Kidney (tissue), 22 donors: ENCODE measurements at places on chromosomes 2 and 18. TPM values are rescaled to one million over a fixed set of nuclear protein-coding genes. Genes with fewer than 3 reads are reported as not detected.

The IL18R1 gene
- 14.9 TPM for total RNA-seq

The SLC11A1 gene
- 37.6 TPM for total RNA-seq

The GALR1 gene
- total RNA-seq: 0.06 TPM

The LRATD1 gene
- 17.3 TPM for total RNA-seq

The TCF23 gene
- total RNA-seq: 0.38 TPM

The SLC9A4 gene
- 2.8 TPM for total RNA-seq

The HIBCH gene
- 35.7 TPM for total RNA-seq

The TMEM169 gene
- 4.6 TPM for total RNA-seq

The MC4R gene
- total RNA-seq: 0.19 TPM

The GALNT3 gene
- total RNA-seq: 38.6 TPM

The PCGF1 gene
- total RNA-seq: 20.7 TPM

- peaks cover 15% of the 10 kb centered on the region for H3K4me1 ChIP-seq
- no peaks in the 10 kb centered on the region for H3K36me3 ChIP-seq
- H3K27ac ChIP-seq: no peak overlapping the region
Observed at GRCh38 chr2:28357948-28358667, 34.5 kb upstream of the FOSL2 start.

- no peak overlapping the region for H3K27ac ChIP-seq
- no peaks in the 10 kb centered on the region for H3K27me3 ChIP-seq
- H3K4me3 ChIP-seq: no peak overlapping the region
- H3K36me3 ChIP-seq: no peaks in the 10 kb centered on the region
- DNase-seq: peak; percentile 22
- H3K4me1 ChIP-seq: no peaks in the 10 kb centered on the region
Observed at GRCh38 chr2:199738727-199739412, 112.1 kb downstream of the FTCDNL1 start.

- no peaks in the 10 kb centered on the region for H3K27me3 ChIP-seq
- no peak overlapping the region for H3K27ac ChIP-seq
- no peak overlapping the region for H3K4me3 ChIP-seq
- no peaks in the 10 kb centered on the region for H3K36me3 ChIP-seq
Observed at GRCh38 chr2:128410035-128410757, 91.5 kb upstream of the HS6ST1 start.

GRCh38 chr2:15640784-15641183 lies 49.1 kb downstream of the DDX1 start:
- H3K27ac ChIP-seq: peak overlapping the region; percentile 19
- H3K36me3 ChIP-seq: no peaks in the 10 kb centered on the region
- no peak for DNase-seq
- peaks cover 12% of the 10 kb centered on the region for H3K4me1 ChIP-seq

DNA sequence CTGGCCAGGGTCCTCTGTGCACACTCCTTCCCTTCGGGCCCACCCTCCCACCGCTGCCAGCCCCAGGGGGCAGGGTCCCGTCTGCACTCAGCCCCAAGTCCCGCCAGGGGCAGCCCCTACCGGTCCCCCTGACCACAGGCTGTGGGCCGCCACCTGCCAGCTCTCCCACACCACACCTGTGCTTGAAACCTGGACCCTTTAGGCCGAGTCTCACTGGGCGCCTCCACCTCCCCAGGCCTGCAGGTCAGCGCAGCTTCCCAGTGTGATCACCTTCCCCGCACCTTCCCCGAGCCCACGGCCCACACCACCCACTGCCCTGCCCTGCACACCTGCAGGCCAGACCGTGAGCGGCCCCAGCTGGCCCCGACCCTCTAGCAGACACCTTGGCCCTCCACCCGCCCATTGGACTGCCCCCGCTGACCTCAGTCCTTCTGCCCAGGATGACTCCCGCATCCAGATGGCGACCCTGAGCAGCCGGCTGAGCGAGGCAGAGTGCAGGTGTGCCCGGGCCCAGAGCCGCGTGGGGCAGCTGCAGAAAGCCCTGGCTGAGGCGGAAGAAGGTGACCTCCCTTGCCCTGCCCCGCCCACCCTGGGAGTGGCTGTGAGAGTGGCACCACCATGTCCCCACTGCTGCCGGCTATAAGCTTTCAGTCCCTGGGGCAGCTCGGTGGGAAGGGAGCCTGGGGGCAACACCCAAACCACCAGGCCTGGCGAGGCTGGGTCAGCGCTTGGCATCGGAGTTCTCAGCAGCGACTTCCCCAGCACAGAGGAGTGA lies 31.3 kb upstream of the SNED1 start:
- H3K4me3 ChIP-seq: no peak overlapping the region
- H3K27ac ChIP-seq: no peak overlapping the region

DNA sequence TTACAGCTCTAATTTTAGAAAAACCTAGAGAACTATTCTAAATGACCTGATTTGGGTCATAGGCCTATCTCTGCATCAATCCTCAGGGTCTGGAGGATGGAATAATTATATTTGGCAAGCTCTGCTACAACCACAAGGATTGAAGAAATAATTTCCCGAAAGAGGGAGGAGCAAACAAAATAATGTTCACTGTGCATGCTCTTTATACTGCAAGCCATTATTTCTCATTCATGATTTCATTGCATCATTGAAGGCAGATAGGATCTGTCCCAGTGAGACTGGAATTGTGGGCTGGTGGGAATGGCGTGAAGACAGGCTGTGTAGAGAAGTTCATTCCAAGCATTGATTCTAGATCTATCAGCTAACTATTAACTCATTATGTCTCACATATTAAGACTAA lies 12.7 kb upstream of the MAPRE2 start:
- H3K4me1 ChIP-seq: peaks cover 4% of the 10 kb centered on the region
- no peak overlapping the region for H3K4me3 ChIP-seq
- no peaks in the 10 kb centered on the region for H3K36me3 ChIP-seq
- DNase-seq: no peak
- no peaks in the 10 kb centered on the region for H3K27me3 ChIP-seq
- H3K27ac ChIP-seq: no peak overlapping the region

- no peak overlapping the region for H3K27ac ChIP-seq
- peak; percentile 74 for DNase-seq
- H3K36me3 ChIP-seq: no peaks in the 10 kb centered on the region
- no peaks in the 10 kb centered on the region for H3K27me3 ChIP-seq
- no peak overlapping the region for H3K4me3 ChIP-seq
Observed at GRCh38 chr2:26709323-26710110, 17.0 kb downstream of the KCNK3 start.

DNA sequence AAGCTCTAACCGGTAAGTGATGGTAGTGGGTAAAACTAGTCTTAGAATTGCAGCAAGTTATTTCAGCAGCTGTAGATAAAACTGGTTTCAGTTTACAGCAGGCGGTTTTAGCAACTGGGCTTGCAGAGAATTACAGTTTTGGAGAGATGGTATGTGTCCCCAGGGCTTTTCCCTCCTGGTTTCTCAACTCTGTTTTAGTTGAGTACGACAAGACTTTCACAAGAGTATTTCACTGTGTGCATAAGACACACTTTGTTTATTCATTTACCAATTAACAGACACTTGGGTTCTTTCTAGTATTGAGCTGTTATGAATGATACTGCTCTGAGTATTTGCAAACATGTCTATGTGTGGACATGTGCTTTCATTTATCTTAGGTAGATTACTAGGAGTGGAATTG lies 65.6 kb upstream of the RFX8 start:
- H3K27ac ChIP-seq: no peak overlapping the region
- H3K27me3 ChIP-seq: no peaks in the 10 kb centered on the region
- no peaks in the 10 kb centered on the region for H3K4me1 ChIP-seq
- H3K36me3 ChIP-seq: no peaks in the 10 kb centered on the region
- DNase-seq: no peak
- no peak overlapping the region for H3K4me3 ChIP-seq

DNA sequence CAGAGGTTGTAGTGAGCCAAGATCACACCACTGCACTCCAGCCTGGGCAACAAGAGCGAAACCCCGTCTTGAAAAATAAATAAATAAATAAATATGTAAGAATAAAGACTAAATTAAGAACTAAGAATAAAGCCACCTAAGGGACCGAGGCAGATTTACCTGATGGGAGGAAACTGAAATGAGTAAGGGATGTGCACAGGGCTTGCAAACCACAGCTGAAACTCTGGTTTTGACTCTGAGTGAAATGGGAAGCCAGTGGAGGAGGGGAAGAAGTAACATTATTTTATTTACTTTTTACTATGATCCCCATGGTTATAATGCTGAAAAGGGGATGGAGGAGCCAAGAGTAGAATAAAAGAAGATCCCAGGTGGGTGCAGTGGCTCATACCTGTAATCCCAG lies 107.3 kb downstream of the CABYR start:
- no peaks in the 10 kb centered on the region for H3K27me3 ChIP-seq
- H3K27ac ChIP-seq: no peak overlapping the region
- no peak overlapping the region for H3K4me3 ChIP-seq

DNA sequence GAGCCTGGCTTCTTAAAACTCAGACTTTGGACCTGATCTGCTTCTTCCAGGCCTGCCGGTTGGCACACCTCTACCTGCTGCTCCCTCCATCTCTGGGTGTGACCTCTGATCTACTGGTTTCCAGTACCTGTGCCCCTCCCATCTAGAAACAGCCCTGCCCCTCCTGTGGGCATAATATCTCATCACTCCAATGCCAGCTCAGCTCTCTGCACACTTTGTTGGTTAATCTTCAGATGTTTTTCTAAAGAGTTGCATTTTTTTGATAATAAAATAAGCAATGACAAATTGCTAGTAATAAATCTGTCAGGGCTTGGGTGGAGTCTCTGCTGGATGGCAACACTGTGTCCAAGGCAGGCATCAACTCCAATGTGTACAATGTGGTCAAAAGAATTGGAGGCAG lies 89.6 kb upstream of the PPP1CB start:
- H3K27me3 ChIP-seq: no peaks in the 10 kb centered on the region
- peak overlapping the region; percentile 29 for H3K27ac ChIP-seq
- H3K36me3 ChIP-seq: no peaks in the 10 kb centered on the region
- peaks cover 21% of the 10 kb centered on the region for H3K4me1 ChIP-seq
- no peak overlapping the region for H3K4me3 ChIP-seq

- H3K4me3 ChIP-seq: no peak overlapping the region
- H3K36me3 ChIP-seq: no peaks in the 10 kb centered on the region
- no peaks in the 10 kb centered on the region for H3K27me3 ChIP-seq
- no peaks in the 10 kb centered on the region for H3K4me1 ChIP-seq
Observed at GRCh38 chr18:49756671-49757362, 56.5 kb downstream of the ACAA2 start.

GRCh38 chr2:45102141-45102540 lies 92.9 kb upstream of the SIX2 start:
- H3K27ac ChIP-seq: no peak overlapping the region
- no peak overlapping the region for H3K4me3 ChIP-seq
- H3K4me1 ChIP-seq: no peaks in the 10 kb centered on the region
- H3K27me3 ChIP-seq: no peaks in the 10 kb centered on the region

GRCh38 chr2:24743924-24744323 lies 49.3 kb downstream of the PTRHD1 start:
- no peak overlapping the region for H3K27ac ChIP-seq
- no peak overlapping the region for H3K4me3 ChIP-seq
- no peaks in the 10 kb centered on the region for H3K4me1 ChIP-seq
- peaks cover 16% of the 10 kb centered on the region for H3K36me3 ChIP-seq
- no peaks in the 10 kb centered on the region for H3K27me3 ChIP-seq

DNA sequence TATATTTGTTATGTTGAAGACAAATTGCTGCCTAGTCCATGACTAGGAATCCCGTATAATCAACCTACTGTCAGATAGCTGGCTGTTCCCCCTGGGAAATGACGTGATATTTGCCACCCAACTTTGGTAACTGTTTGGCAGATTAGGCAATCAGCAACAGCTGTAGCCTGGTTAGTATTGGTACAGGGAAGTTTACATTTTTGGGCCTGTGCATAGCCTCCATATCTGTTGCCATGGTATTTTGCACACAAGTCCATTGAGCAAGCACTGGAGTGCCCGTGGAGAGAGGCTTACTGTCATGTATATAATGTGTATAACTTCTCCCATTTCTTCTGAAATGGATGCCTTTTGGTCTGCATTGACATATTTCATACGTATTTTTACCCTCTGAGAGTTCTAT lies 27.7 kb downstream of the BIRC6 start:
- H3K36me3 ChIP-seq: peaks cover 2% of the 10 kb centered on the region
- no peak for DNase-seq
- no peaks in the 10 kb centered on the region for H3K27me3 ChIP-seq
- H3K4me1 ChIP-seq: no peaks in the 10 kb centered on the region
- no peak overlapping the region for H3K27ac ChIP-seq
- H3K4me3 ChIP-seq: no peak overlapping the region

DNA sequence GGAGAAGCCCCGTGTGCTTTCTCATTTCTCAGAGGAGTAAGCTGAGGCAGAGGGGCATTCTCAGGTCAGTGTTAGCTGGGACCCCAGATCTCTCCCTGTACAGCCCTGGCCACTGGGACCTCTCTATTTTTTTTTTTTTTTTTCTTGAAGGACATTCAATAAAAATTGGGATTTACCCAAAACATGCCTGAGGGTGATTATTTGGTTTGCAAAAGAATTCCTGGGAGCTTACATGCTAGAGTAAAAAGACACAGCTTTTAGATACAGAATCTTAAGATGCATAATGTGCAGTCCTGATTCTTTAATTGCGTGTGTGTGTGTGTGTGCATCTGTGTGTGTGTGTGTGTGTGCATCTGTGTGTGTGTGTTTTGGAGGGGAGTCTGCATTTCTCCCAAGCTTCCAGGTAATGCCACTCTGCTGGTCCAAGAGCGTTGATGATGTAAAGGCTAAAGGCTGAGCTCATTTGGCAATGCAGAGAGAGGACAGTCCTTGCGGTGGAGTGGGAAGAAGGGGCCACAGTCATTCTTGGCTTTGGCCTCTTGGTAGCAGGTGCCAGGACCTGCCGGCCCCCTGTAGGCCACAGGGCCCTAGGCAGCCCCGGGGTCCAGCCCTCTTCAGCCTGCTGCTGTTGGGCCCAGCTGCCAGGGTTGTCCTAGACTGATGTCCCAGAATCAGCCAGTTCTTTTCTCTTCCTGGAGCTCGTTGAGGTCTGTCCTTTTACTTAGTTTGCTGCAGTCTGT lies 74.1 kb upstream of the MCFD2 start:
- DNase-seq: no peak
- H3K4me1 ChIP-seq: no peaks in the 10 kb centered on the region
- no peaks in the 10 kb centered on the region for H3K27me3 ChIP-seq

- no peaks in the 10 kb centered on the region for H3K27me3 ChIP-seq
- H3K4me1 ChIP-seq: peaks cover 3% of the 10 kb centered on the region
- DNase-seq: no peak
- no peaks in the 10 kb centered on the region for H3K36me3 ChIP-seq
Observed at GRCh38 chr2:195647302-195647701, 9.7 kb upstream of the SLC39A10 start.

DNA sequence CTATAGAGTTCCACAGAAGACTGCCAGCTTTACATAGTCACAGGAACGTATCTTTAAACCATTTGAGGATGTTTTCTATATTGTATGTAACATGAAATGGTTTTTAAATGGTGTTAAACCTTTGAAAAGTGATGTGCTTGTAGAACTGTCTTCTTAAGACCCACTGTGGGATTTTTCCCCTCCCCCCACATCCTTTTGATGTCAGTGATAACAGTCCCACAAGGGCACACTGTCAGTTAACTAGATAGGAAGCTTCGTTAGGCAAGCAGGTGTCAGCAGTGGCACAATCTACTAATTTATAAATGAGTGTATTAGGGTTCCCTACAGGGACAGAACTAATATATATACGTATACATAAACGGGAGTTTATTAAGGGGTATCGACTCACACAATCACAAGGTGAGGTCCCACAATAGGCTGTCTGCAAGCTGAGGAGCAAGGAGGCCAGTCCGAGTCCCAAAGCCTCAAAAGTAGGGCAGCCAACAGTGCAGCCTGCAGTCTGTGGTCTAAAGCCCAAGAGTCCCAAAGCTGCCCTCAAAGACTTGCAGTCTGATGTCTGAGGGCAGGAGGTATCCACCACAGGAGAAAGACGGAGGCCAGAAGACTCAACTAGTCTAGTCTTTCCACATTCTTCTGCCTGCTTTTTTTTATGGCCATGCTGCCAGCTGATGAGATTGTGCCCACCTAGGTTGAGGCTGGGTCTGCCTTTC lies 23.8 kb upstream of the HNRNPLL start:
- no peaks in the 10 kb centered on the region for H3K4me1 ChIP-seq
- DNase-seq: no peak
- no peaks in the 10 kb centered on the region for H3K27me3 ChIP-seq
- H3K27ac ChIP-seq: no peak overlapping the region
- H3K36me3 ChIP-seq: no peaks in the 10 kb centered on the region
